ENCODE measurements at places on chromosomes 16 and 17.
A peak's percentile ranks its signal among the peaks of the same experiment; 100 is the strongest.

- no peak for DNase-seq
Observed at GRCh38 chr16:1960665-1961630, 1.6 kb downstream of the NDUFB10 start.

GRCh38 chr16:21081329-21081728, 69.3 kb downstream of the DNAH3 start:
- no peak for DNase-seq

DNA sequence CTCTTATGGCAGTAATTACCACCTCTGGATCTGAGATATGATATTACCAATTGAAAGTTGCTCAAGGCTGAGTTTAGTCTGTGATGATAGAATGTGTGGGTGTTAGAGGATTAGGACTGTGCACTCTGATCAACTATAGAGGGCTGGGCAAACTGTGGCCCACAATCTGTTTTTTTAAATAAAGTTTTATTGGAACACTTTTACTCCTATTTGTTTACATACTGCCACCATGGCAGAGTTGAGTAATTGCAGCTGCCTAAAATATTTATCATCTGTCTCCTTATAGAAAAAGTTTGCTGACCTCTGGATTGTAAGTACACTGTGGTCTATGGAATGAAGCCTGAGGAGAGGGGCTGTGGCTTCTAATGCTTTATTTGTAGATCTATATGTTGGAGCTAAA, 71.5 kb upstream of the N4BP1 start:
- no peak for DNase-seq

DNA sequence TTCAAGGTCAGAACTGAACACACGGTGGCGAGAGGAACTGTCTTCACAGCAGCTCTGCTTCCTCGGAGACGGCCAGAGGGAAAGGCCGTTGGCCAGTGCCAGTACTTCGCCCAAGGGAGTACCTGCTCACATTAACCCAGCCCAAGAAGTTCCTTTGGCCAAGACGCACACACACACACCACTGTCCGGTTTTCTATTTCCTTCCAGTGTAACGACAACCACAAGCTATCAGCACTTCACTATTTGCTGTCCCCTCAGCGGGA, 744 bp upstream of the GGNBP2 start:
- DNase-seq: no peak

DNA sequence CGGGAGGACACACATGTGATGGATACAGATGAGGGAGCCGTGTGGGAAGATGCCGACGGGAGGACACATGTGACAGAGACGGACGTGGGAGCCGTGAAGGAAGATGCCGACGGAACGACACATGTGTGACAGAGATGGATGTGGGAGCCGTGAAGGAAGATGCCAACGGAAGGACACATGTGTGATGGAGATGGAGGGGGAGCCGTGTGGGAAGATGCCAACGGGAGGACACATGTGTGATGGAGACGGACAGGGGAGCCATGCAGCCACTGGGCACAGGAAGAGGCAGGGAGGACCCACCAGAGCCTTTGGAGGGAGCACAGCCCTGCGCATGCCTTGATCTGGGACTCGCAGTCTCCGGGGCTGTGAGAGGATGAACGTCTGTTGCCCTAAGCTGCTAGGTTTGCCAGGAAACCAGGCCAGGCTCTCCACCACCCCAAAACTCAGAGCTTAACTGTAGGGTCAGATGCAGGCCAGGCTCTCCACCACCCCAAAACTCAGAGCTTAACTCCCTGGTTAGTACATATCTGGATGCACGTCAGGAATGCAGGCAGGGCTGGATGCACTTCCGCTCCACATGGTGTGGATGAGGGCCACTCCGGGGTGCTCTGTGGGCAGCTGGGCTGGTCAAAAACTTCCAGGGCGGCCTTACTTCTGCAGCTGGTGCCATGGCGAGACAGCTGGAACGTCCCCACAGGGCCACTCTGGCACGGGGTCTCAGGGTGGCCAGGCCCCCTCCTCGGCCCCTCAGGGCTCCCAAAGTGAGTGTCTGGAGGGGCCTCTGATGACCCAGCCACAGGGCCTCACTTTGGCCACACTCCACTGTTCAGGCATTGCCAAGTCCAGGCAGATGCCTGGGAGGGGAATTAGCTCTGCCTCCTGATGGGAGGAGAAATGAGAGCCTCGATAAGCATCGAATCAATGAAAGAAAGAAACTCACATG, 47.7 kb upstream of the ZNF469 start:
- no peak for DNase-seq

DNA sequence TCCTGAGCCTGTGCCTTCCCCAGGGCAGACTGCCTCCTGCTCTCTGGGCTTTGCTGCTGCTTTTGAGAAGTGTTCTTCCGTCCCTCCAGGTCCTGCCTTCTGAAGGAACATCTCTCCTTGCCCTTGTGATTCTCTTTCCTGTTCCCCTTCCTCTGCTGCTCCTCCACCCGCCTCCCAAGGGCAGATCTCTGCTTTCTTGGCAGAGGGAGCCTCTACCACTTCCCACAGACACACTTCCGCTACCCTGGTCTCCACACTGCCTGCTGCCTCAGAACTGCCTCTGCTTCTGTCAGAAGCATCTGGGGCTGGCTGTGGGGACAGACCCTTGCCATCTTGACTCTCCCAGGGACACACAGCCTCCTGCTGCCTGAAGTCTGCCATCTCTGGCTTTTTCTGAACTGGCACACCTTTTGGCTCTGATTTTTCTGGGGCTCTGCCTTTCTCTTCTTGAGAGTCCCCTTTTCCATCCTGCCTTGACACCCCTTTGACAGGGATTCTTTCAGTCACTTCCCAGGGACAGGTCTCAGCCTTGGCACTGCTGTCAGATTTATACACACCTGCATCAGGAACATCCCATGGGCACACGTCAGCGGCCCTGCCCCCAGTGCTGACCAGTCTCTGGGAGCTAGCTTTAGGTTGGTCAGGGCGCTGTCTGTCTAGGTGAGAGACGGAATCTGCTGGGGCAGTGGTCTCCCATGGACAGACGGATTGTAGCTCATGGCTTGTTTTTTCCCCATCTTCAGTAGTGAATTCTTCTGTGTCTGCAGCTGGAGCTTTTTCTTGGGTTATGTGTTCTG, 16.6 kb downstream of the GPR179 start:
- no peak for DNase-seq

- DNase-seq: no peak
Observed at GRCh38 chr17:9098242-9098825, 77.0 kb downstream of the NTN1 start.

GRCh38 chr17:31163091-31163781, 68.5 kb downstream of the NF1 start:
- no peak for DNase-seq

DNA sequence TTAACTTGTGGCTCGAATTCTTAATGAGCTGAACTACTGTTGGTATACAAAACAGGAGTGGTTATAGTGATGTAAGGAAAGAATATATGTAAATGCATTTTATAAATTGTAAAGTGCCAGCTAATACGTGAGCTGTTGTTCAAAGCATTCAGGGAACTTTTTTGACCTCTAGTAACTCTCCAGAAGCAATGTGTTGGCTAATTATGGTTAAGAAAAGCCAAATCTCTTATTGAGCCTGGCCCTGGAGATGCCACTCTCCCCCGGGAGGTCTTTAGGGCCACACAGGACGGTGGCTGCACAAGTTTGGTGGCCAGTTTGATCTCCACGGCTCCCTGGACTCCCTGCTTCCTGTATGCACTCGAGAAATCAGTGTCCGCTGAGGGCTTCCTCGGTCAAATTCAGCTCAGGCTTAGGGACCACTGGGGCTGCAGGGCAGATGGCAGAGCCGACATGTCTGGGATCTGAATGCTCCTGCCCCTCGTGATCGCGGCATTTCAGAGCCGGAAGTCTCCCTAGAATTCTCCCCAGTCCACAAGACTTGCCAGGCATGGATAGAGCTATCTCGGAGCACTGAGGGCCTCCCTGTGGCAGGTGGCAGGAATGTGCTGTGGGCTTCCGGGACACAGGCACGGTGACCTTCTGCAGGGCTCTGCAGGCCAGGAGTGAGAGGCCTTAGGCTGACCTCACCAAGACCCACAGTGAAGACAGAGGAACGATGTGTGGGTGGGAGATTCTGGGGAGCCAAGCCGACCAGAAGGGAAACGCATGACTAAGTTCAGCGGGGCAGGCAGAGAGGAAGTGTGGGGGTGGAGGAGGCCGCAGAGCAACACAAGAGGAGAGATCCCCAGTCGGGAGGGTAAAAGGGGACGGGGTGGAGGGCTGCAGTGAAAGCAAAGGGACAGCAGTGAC, 18.6 kb upstream of the PITPNM3 start:
- DNase-seq: no peak

DNA sequence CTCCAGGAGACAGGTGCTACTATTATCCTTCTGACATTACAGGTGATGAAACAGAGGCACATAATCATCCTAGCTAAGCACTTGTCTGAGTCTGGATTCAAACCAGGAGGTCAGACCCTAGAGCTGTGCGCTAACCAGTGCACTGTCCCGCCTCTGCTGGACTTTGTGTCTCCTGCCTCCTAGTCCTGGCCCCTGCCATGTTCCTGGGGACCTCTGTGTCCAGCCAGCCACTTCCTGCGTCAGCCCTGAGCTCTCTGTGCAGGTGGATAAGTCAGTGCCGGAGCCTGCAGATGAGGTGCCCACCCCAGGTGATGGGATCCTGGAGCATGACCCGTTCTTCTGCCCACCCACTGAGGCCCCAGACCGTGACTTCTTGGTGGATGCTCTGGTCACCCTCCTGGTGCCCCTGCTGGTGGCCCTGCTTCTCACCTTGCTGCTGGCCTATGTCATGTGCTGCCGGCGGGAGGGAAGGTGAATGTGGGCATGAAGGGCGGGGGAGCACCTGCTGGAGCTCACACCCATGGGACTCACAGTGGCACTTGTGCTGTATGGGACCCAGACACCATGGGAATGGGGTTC, 4.2 kb downstream of the SGCA start:
- no peak for DNase-seq

DNA sequence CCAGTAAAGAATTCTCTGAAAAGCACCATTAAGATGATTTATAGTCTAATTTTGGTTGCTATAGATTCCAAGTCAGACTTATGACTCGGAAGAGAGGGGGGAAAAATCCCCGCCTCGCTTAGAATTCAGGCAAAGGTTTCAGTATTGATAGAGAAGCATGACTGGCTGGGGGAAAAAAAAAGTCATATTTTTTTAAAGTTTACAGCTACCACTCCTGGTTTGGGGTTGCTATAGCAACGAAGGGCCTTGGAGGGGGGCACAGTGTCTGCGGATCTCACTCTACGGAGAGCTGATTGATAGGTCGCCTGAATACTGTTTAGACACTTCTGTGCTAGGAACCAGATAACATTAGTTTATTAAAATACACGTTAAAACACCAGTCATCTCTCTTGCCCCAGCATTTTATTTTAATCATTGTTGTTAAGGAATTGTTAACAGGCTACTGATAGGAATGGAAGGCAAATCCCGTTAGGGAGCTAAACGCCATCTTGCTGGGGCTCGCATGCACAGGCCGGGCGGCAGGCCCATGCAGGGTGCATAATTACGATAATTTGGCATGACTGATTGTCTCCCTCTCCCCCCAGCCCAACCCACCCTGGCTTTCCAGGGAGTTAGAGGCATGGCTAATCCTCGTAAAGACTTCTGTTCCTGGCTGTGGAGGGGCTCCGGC, 380.0 kb upstream of the XYLT1 start:
- DNase-seq: no peak

DNA sequence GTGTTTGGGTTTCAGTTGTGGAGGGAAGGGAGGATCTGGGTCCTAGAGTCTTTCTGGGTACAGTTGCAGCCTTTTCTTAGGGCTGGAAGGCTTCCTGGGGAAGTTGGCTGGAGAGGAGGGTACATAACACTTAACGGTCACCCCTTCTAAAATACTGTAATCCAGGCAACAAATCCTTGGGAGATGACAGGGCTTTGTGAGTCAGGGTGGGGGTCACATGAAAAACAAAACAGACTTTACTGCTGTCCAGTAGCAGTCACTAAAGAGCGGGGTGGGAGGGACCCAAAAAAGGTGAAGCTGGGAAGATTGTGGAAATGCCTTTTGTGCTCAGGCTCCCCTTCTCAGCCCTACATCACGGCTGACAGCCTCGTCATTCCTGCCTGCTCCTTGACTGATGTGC, 6.3 kb downstream of the SAP30BP start:
- DNase-seq: no peak

- no peak for DNase-seq
Observed at GRCh38 chr16:27508476-27508875, 41.2 kb downstream of the GTF3C1 start.

DNA sequence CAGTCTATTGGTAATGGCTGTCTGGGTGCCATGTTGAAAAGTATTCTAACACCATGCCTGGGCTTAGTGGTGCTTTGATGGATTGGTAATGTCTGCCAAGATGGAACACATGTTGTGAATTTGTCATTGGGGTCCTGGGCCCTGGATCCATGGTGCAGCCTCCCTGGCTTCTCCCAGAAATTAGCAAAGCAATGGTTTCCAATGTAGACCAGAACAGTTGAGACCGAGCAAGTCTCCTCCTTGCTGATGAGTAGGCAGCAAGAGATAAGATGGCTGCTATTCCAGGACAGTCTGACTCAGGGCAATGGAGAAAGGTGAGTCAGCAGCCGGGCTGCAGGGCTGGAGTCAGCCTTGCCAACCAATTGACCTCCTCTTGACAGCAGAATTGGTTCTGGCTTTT, 30.8 kb downstream of the GPR139 start:
- DNase-seq: no peak

DNA sequence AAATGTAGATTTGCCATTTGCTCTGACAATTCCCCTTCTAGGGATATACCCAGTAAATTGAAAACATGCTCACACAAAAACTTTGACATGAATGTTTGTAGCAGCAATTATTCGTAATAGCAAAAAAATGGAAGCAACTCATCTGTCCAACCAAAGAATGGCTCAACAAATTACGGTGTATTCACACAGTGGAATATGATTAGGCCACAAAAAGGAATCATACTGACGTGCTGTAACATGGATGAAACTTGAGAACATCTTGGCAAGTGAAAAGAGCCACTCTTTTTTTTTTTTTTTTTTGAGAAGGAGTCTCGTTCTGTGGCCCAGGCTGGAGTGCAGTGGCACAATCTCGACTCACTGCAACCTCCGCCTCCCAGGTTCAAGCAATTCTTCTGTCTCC, 24.1 kb upstream of the SPNS3 start:
- DNase-seq: peak; percentile 27

DNA sequence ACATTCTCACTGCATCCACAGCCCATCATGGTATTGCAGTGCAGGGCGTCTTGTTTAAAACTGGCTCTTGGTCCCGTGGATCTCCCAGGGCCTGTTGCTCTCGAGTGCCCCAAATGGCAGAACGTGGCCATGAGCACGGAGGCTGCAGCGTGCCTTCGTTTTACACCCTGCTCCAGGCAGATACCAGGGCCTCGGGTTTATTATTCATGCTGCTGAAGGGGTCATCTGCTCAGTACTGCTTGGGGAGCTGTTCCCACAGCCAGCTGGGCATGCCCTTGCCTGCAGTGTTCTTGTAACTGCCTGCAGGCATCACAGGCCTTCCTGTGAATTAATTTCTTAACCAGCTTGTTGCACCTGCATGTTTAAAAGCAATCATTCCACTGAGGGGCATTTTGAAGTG, 129.7 kb upstream of the CHMP6 start:
- DNase-seq: peak; percentile 94
